Activated B cell treated with CpG ODN at 0.5 μM for 24 hours (primary cell): ENCODE measurements at places on chromosomes 12 and 14. TPM values are rescaled to one million over a fixed set of nuclear protein-coding genes. Genes with fewer than 3 reads are reported as not detected.

- DNase-seq = no peak
Measured at GRCh38 chr14:73977896-73978295, 27.8 kb downstream of the COQ6 start.

GRCh38 chr14:104135121-104135903 is 3.1 kb upstream of the KIF26A start:
- DNase-seq = no peak

- DNase-seq = no peak
Measured at GRCh38 chr12:93749515-93749914, 72.3 kb downstream of the CRADD start.

DNA sequence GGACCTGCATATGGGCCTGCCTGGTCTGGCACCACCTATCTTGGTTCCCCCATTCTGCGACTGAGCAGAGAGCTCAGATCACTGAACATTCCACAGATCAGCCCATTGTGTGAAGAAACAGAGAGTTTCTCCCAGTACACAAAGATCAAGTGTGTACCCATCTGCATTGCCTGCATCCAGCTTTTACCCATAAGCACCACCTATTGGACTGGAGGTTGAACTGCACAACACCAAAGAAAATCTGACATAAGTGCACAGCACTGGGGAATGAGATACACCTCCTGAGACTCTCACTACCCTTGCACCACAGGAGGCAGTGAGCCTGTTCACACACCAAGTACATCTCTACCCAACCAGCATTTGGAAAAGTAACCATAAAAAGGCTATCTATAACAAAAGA is 362.6 kb upstream of the CLEC14A start:
- DNase-seq = no peak

DNA sequence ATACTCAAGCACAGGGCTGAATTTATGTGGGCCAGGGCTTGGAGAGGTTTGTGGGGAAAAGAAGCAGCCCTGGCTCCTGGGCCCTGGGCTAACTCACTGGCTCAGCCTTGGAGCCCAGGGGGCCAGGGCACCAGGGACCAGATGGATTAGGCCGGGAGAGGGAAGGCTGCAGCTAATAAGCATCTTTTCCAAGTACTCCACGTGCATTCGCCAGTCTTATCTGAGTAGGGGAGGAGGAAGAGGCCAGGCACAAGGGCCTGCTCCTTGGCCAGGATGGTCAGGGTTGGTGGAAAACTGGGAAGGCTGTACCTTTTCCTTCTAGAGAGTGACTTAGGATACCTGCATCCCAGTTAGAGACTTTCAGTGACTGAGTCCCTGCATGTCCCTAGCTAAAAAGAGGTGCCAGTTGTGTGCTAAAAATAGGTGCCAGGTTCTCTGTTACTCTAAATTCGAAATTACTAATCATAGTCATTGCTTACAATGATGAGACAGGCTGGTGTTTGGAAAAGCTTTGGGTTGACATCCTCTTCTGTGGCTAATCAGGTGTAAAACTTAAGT is 1.3 kb downstream of the GLRX5 start:
- no peak for DNase-seq

RERGL gene
- not detected in 2 replicates for total RNA-seq

CFAP73 gene
- 0.88 and 1.1 TPM in 2 replicates for total RNA-seq

ALDH1L2 gene
- 5.2 and 6.5 TPM in 2 replicates for total RNA-seq

GRCh38 chr12:31906557-31907301 is 52.5 kb upstream of the RESF1 start:
- no peak for DNase-seq
